CD4-positive, alpha-beta T cell treated with Interleukin-4 for 4 hours (primary cell): ENCODE measurements at places on chromosomes 2 and 18.

DNA sequence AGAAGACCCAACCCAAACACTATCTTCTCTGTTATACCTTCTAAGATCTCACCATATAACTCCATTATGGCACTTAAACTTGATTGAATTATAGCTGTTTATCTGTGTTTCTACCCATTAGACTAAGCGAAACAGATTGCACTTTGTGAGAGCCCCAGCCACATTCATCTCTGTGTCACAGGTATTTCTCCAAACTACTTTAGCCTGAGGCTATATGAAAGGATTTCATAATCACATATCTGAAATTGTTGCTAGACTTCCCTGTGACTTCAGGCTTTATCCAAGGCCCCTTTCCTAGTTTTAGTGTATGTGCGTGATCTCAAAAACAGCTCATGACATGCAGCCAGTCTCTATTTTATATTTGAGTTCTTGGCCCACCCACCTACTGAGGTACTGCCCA lies 745.0 kb upstream of the ACVR2A start:
- no peak for DNase-seq

GRCh38 chr2:219688560-219689445 lies 61.4 kb downstream of the SLC4A3 start:
- no peak for DNase-seq

DNA sequence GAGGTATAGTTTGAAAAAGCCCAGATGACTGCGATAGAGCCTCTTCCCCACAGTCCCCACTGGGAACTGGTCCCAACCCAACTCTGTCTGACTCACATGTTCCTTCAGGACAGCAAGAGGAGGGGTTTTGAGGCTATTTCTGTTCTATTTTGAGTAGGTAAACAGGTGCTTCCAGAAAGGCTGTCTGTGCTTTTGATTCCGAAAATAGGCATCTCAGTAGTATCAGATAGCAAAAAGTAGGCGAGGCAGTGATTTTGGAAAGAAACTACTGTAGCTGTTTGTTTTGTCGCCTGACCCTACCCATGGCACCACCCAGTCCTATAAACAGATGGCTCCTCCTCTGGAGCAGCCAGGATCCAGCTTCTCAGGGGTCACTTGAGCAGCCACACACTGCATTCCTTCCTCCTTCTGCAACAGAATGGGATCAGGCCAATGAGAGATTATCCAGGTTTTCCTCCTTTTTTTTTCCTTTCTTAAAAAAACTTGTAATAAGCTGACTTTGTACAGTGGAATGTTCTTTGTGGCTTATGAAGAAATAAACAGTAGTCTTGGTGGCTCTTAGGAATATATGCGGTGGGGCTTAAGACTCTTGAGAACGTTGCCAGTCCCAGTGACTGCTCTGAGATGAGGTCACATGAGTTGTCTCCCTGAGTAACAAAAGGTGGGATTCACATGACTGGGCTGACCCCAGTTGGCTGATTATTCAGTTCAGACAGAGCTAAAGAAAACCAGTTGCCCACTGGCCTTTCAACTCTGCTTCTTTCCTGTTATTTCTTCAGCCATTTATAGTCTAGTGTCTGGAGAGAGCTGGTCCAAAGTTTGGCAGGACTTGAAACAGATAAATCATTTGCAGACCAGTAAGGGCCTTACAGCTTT lies 98.6 kb downstream of the KCNS3 start:
- no peak for DNase-seq

GRCh38 chr2:45128580-45128997 lies 119.3 kb upstream of the SIX2 start:
- no peak for DNase-seq

DNA sequence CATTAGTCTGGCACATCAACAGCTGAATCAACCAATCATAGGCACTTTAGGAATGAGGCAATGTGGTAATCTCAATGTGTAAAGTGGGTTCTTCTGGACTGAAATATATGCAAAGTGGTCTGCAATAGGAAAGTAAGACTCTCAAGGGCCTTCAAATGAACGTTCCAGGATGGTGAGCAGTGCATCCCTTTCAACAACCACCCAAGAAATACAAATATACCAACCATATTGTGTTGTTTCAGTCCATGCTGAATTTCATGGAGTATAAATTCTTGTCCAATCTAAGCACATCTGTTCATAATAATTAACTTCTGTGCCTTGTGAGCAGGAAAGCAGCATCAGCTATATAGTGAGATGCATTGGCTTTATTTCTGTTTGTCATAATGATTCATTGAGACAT lies 556.2 kb downstream of the THSD7B start:
- DNase-seq, result no peak

DNA sequence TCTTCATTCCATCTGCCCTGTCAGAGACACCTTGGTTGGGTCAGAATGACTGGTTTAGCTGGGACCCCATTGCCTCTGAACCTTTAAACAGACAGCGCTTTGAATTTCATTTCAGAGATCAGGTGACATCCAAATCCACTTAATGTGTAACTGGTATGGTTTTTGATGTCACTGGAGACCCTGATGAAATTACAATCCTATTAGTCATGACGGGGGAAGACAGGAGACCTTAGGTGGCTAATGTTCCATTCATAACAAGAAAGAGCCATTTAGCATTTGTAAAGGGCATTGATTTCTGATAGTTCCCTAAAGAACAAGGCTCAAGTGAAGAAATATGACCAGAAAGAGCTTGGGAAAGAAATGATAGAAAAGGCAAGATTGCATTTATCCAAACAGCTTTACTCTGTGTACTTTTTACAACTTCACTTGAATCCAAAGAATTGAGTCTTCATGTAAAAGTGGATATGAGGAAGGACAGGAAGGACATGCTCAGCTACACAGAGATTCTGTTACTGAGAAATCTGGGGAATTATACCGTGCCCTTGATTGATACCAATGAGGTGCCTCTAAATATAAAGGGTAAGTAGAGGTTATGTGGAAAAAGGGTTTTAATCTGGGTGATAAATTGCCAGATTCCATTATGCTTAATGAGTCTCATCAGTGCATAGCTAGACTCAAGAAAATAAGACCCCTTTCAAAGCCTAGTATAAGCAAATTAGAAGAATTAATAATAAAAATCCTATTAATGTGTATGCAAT lies 198.2 kb downstream of the NCKAP5 start:
- DNase-seq, result no peak

GRCh38 chr2:200348897-200349563 lies 42.5 kb downstream of the SPATS2L start:
- no peak for DNase-seq
